Foreskin keratinocyte (primary cell): ENCODE measurements at places on chromosomes 5 and 9. TPM values are rescaled to one million over a fixed set of nuclear protein-coding genes. Genes with fewer than 3 reads are reported as not detected.

- no peak for DNase-seq
Observed at GRCh38 chr9:119339056-119339455, 30.2 kb downstream of the BRINP1 start.

DNA sequence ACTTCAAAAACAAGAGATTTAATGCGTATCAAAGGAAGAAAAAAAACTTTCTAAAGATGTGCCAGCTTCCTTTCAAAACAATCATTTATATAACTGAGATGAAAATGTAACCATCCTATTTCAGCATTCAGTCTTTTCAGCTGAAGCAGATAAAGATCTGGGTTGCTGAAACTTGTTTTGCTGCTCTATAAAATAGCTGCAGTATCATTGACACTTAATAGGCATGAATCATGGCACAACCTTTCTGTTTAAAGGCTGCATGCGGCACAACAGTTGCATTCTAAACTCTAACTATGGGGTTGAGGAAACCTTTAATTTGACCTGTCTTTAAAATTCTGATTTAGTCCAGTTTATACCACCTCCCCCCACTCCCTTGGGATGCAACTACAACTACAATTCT is 196.7 kb downstream of the MPDZ start:
- peak; percentile 50 for DNase-seq

GRCh38 chr9:12719431-12719830 is 26.2 kb downstream of the TYRP1 start:
- DNase-seq: peak; percentile 29

DNA sequence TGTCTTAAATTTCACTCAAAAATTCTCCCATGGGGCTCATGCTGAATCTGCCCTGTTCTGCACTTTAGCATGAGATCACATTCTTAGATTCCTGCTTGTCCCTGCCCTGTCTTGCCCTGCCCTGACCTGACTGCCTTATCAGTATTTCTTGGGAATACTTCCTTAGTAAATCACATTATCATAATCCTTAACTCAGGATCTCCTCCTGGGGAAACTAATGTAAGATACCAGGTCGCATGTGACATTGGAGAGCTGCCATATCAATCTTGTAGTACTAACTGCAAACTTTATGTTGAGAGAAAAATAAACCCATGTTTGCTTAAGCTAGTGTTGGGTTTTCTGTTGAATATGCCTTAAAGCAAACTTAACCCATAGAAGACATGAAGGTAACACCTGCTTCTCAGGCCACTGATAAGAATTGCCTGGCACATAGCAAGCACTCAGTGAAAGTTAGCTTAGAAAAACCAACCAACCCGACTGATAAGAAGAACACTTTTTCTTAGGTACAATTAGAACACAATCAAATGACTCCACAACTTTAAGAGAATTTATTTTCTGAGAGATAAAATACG is 53.3 kb downstream of the IL33 start:
- peak; percentile 26 for DNase-seq

- peak; percentile 15 for DNase-seq
Observed at GRCh38 chr5:125451622-125452021, 705.2 kb upstream of the ZNF608 start.

DNA sequence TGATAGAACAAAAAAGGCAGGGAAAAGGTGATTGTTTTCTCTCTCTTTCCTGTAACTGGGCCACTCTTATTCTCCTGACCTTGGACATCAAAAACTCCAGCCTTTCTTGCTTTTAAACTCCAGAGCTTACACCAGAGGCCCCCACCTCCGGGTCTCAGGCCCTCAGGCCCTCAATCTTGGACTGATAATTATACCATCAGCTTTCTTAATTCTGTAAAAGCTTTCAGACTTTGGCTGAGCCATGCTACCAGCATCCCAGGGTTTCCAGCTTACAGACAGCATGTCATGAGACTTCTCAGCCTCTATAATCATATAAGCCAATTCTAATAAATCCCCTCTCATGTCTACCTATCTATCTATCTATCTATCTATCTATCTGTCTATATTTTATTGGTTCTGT is 137.7 kb downstream of the SNX18 start:
- no peak for DNase-seq

DNA sequence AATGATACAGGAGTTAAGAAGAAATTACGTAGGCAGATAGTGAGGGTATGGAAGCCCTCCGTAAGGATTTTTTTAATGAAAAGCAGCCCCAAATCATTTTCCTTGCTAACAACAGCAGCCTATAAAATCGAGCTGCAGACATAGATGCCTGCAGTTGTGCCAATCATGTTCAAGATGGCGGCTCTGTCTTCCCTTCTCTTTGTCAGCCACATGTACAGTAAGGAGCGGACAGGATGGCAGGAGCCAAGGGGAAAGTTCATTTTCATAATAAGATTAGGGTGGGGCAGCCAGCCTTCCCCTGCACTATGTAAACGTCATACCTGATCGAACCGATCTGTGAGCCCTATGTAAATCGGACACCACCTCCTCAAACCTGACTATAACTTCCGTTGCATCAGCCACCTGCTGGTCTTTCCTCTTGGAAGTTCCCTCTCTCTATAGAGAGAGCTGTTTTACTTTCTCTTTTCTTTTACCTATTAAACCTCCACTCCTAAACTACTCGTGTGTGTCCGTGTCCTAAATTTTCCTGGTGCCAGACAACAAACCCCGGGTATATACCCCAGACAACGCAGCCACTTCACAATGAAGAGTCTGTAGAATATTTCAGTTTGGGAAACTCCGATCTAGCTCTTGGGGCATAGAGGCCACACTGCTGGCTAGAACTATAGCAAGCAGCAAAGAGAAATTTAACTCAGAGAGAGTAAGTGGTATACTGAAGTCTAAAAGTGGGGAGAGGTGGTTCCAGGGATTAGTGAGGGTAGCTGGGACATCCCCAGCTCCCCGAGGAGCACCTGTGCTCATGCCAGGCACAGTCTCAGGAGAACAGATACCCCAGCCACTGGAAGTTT is 20.8 kb upstream of the SLC24A2 start:
- no peak for DNase-seq

FOXD4L4 gene
- total RNA-seq: not detected in 2 replicates

FBXL7 gene
- 3.7 and 4.8 TPM in 2 replicates for total RNA-seq

DNA sequence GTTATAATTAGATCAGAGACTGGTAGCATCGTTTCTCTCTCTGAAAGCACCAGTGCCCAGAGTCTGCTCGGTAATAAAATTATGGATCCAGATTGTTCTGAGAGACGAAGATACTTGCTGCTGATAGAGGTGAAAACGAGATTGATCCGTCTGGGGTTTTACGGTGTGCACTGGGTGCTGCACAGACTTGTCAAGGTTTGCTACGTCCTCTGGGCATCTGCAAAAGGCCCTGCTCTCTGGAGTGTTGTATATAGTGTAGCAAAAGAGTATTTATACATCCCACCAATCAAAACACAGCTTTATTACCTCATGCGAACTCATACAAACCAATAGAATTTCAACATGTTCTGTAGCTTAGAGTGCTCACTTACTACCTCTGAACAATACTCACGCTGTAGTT is 219.3 kb downstream of the PBX3 start:
- DNase-seq: peak; percentile 43

GRCh38 chr9:26166537-26166936 is 488.3 kb upstream of the TUSC1 start:
- no peak for DNase-seq

- no peak for DNase-seq
Observed at GRCh38 chr5:36029914-36030313, 36.8 kb downstream of the UGT3A2 start.

- DNase-seq: no peak
Observed at GRCh38 chr9:70056211-70056944, 12.7 kb downstream of the MAMDC2 start.

DNA sequence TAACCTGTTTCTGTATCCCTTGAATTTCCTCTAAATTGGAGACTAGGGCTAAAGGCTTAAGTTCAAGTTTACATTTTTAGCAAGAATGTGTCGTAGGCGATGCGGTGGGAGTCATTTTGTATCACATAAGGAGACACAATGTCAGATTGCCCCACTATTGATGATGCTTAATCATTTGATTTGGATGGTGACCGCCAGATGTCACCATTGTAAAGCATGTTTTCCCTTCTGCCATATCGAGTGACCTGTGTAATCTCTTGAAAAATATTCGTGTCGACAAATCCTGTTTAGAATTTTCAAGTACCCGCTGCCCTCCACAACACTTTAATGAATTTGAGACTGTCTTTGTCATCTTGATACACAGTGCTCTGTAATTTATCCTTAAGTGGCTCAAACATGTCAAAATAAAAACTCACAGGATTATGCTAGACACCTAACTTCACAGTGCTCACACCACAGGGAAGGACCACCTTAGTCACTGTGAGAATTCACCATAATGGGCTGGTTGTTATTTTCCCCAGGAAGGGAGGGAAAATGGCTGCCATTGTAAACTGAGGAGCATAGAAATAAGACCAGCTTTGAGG is 34.5 kb upstream of the SLC46A2 start:
- DNase-seq: no peak

PCDHGA3 gene
- total RNA-seq: not detected in 2 replicates

DNA sequence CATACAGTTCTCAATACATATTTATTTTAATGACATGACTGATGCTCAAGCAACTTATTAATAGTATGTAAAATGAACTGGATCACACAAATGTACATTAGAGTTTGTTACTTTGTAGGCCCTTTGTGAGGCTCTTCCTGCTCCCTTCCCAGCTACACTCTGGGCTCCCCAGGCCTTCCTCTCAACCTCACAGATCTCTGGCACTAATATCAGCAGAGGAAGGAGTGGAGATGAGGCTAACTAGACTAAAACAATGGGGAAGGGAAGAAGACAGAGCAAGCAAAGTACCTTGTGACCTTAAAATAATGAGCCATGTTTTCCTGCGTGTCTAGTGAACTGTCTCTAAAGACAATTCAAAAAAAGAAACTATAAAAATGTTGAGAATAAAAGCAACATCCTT is 30.3 kb upstream of the TEK start:
- no peak for DNase-seq

GRCh38 chr9:3074247-3074646 is 230.4 kb upstream of the PUM3 start:
- no peak for DNase-seq

DNA sequence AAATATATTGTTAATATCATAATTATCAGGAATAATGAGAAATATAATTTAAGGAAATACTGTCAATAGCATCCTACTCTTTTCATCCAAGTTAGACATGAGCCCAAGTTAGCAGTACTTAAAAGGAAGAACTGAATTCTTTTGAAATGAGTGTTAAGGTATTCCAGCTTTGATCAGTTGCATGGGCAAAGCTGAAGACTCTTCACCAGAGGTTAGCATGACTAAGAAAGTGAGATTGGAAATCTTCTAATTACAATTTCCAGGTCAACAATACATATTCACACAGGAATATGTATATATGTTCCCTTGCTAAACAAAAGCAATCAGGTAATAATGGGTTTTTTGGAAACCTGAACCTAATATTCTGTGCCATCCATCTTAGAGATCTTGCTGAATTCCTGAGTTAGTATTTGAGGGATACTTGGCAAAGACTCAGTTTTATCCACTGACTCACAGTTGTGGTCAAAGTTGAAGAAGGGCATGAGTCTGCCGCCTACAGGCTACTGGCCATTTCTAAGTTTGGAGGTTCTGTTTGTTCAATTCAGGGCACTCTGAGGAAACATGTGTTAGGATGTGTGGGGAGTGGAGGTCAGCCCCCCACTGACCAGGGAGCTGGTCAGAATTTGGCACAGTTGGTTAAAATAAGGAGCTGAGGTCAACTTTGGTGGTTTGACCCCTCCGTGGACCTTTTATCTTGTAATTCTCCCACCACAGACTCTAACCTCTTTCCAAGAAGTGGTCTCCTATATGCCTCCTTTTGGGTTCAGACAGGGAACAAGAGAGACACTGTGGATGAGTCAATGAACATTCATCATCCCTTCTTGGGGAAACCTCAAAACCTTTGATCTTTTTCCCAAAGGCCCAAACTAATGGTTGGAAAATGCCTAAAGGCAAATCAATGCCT is 118.3 kb downstream of the PIK3R1 start:
- DNase-seq: peak; percentile 90

- no peak for DNase-seq
Observed at GRCh38 chr5:84292000-84292642, 92.6 kb downstream of the EDIL3 start.

DNA sequence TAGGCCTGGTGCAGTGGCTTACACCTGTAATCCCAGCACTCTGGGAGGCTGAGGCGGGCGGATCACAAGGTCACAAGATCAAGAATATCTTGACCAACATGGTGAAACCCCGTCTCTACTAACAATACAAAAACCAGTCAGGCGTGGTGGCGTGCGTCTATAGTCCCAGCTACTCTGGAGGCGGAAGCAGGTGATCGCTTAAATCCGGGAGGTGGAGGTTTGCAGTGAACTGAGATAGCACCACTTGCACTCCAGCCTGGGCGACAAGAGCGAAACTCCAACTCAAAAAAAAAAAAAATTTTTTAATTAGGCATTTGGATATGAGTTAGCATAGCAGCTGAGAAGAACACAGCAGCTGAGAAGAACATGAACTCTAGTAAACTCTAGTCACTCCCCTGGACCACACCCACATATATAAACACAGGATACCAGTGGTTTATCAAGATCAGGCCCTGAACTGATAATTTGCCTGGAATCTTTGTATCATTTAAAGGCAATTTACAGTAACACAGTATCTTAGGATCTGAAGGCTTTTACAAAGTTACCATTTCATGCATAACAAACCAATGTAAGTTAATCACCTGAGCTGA is 4.6 kb upstream of the UGCG start:
- DNase-seq: no peak

FCN2 gene
- total RNA-seq: not detected in 2 replicates

DNA sequence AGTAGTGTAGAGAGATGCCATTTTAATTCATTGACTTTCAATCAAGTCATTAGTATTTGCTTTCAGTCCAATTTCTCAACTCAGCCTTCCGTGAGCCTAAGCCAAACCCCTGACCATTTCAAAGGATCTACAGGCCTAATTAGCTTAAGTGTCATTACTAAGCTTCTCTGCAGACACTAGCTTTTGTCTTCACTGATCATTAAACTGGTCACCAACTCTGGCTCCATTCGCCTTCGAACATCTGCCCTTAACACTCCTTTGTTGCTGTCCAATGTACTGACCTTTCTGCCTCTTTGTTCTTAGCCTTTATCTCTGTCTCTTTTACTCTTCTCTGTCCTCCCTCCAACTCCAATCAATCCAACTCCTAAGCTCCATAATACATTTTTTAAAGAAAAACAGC is 299.3 kb downstream of the DIRAS2 start:
- no peak for DNase-seq

HMCN2 gene
- not detected in 2 replicates for total RNA-seq

DNA sequence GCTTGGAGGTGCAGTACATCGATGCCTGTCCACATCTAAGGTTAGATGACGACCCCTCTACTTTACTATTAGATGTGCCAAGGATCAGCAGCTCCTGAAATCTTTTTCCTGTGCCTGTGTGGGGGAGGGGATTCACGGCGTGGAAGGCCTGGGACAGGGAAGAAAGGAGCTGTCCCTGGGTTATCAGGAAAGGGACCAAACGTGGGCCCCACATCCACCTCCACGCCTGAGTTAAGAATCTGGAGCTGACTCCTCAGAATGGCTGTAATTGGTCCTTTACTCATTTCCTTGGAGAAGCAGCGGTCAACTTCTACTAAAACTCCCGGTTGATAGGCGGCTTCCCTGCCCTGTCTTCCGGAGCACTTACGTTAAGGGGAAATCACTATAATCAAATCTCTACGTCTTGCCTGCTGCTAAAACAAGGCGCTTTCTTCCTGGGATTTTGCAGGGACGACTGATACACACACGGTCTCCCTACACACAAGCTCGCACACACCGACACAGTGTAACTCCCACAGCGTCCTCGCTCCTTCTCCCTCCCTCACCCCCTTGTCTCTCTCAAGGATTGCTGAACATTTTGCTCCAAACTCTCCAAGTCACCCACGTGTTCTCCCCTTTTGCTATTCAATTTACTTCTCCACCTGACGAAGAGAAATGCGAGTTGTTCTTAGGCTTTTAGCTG is 1.4 kb downstream of the PDE4D start:
- DNase-seq: no peak

PCDHB13 gene
- 0.07 TPM in 1 of 2 replicates, not detected in the other for total RNA-seq

NUTM2G gene
- total RNA-seq: not detected in 2 replicates

DRD1 gene
- not detected in 2 replicates for total RNA-seq
